ENCODE measurements at places on chromosomes 4 and X. TPM values are rescaled to one million over a fixed set of nuclear protein-coding genes. Genes with fewer than 3 reads are reported as not detected.

The MGAT4D gene
- total RNA-seq = not detected

The SOWAHB gene
- not detected for total RNA-seq

The MAGEA2 gene
- not detected for total RNA-seq

The GPR119 gene
- not detected for total RNA-seq

The SMIM31 gene
- not detected for total RNA-seq

The ARMCX2 gene
- total RNA-seq = 3.1 TPM

The MSN gene
- 600 TPM for total RNA-seq

The NXF2 gene
- not detected for total RNA-seq

The NUDT10 gene
- total RNA-seq = 0.35 TPM

The LAP3 gene
- total RNA-seq = 58.7 TPM

The PRR32 gene
- not detected for total RNA-seq
